ENCODE measurements at places on chromosomes 4 and X. TPM values are rescaled to one million over a fixed set of nuclear protein-coding genes. Genes with fewer than 3 reads are reported as not detected.

GRCh38 chr4:100168521-100168920, 21.7 kb downstream of the DDIT4L start:
- no peak for DNase-seq

TBX22 gene
- total RNA-seq = not detected

GRCh38 chr4:48332661-48333060, 8.7 kb upstream of the SLAIN2 start:
- DNase-seq = no peak

AFF1 gene
- 60.0 TPM for total RNA-seq
